Mammary epithelial cell (primary cell): ENCODE measurements at places on chromosomes 12 and 14. TPM values are rescaled to one million over a fixed set of nuclear protein-coding genes. Genes with fewer than 3 reads are reported as not detected.
A peak's percentile ranks its signal among the peaks of the same experiment; 100 is the strongest.

- peak; percentile 39 for DNase-seq
These were observed 39.8 kb upstream of the GPR68 start for GRCh38 chr14:91284146-91284790.

DNA sequence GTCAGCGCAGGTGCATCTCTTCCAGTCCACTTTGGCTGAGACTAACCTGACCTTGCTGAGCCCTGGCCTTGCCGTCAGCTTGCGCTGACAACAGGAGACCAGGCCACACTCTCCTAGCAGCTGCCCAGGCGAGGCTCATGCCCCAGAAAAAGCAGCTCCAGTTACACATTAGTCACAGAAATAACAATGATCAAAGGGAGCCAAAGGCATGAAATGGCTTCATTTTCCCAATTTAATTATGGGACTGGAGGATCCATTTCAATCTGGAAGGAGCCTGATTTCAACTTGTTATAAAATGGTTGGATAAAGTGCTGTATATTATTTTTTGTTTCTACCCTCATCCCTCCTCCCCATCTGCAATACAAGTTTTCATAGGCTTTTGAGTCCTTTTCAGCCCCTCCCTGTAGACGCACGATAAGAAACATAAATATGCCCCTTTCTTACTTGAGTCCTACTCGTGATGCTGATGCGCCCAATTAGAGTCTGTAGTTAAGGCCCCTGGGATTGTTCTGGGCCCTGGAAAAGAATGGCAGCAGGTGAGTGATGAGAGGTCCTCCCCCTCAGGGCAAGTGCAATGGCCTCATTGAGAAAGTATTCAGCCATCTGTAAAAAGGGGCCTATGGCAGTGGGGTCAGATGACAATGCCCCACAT lies 376.0 kb downstream of the C12orf75 start:
- peak; percentile 52 for DNase-seq

- no peak for DNase-seq
These were observed 80.7 kb downstream of the FOXN3 start for GRCh38 chr14:89336338-89336737.

GRCh38 chr12:129184127-129184928 lies 331.1 kb downstream of the GLT1D1 start:
- DNase-seq, result no peak

- no peak for DNase-seq
These were observed 188.7 kb downstream of the RPAP3 start for GRCh38 chr12:47517122-47517521.

DNA sequence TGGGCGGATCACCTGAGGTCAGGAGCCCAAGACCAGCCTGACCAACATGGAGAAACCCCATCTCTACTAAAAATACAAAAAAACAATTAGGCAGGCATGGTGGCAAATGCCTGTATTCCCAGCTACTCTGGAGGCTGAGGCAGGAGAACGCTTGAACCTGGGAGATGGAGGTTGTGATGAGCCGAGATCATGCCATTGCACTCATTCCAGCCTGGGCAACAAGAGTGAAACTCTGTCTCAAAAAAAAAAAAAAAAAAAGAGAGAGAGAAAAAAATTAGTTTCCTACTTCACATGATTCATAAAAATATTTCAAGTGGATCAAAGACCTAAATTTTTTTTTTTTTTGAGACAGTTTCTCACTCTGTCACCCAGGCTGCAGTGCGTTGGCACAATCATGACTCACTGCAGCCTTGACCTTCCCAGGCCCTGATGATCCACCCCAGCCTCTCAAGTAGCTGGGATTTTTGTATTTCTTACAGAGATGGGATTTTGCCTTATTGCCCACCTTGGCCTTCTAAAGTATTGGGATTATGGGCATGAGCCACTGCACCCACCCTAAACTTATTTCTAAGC lies 24.9 kb downstream of the FCF1 start:
- no peak for DNase-seq

GRCh38 chr12:126384026-126384564 lies 1318.9 kb downstream of the AACS start:
- no peak for DNase-seq

DNA sequence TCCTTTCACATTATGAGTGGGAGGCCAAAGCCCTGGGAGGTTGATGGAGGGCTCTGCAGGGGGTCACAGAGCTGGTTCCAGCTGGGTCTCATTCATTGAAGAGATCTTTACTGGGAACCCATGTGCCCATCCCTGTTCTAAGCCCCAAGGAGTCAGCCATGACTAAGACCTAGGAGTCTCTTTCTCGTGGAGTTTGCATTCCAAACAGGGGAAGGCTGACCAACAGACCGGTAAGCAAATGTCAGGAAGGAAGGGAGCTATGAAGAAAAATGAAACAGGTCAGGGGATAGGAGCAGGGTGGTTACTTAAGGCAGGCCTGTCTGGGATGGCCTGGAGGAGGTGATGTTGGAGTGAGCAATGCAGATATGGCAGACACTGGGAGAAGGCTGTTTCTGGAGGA lies 31.5 kb downstream of the SYNDIG1L start:
- DNase-seq, result no peak

DNA sequence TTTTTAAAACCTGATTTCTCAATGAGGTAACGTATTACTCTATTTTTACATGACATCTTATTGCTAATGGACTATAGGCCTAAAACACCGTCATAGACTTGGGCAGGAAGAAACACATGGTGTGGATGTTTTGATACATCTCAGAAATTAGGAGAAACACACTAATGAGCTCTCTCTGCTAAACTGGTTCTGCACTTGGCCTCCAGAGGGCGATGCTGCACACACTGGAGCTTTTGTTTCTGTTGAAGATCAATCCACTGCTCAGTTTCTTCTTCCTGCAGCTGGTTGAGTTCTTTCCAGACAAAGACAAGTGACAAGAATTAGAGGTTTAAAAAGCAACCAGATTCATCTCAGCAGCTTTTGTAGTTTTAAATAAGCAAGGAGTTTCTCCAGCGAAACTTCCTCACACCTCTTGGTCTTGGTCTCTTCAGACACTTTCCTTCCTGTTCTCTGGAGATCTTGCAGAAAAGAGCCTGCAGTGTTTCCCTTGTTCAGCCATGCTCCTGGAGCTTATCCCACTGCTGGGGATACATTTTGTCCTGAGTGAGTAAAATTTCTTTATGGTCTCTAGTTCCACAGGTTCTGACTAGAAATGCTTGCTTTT lies 178.5 kb upstream of the OR4E1 start:
- DNase-seq, result peak; percentile 17

GRCh38 chr14:33674927-33675326 lies 275.9 kb downstream of the EGLN3 start:
- DNase-seq, result no peak

GRCh38 chr12:18313306-18313705 lies 52.0 kb downstream of the PIK3C2G start:
- no peak for DNase-seq

GRCh38 chr12:67222302-67222701 lies 46.9 kb upstream of the CAND1 start:
- DNase-seq, result peak; percentile 45

DNA sequence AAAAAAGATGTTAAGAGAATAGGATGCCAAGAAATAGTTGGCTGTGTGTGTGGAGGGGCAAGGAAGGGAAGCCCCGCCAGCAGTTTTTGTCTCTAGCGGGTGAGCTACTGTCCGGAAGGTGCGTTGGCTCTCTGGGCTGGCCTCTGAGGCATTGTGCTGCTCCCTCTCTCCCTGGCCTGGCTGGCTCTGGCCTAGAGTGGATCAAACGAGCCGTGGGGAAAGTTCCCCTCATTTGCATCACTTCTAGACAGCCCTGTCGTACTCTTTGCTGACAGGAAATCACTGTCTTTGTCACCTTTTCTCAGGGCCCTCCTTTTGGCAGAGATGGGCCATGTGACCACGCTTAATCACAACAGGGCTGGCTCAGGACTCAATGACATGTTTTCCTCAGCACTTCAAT lies 236.1 kb upstream of the NPAS3 start:
- peak; percentile 21 for DNase-seq

DNA sequence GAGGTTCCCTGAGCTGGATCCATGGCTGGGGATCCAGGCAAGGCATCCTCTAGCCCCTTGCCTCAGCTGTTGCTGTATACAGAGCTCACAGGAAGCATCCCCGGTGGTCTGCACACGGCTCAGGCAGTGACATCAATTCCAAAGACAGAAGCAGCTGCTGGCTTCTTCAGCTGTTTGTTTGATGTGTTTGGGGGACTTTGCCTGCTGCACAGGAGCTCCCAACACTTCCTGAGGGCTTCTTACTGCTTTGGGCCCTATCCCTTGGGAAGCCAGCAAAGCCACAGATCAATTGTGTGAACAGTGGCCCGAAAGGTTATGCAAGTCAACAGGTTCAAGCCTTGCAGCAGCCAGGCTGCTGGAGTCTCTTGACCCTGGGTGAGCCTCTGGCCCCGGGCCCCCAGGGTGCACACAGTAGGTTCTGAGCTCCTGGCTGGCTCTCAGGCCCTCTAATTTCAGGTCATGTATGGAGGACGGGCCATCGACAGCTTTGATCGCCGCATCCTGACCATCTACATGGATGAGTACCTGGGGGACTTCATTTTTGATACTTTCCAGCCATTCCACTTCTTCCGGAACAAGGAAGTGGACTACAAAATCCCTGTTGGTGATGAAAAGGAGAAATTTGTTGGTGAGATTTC lies 42.6 kb downstream of the CCDC92 start:
- no peak for DNase-seq

- no peak for DNase-seq
These were observed 120.7 kb upstream of the TTC7B start for GRCh38 chr14:90936757-90937440.

- DNase-seq, result no peak
These were observed 125.9 kb upstream of the GARIN6 start for GRCh38 chr12:99521664-99522063.

DNA sequence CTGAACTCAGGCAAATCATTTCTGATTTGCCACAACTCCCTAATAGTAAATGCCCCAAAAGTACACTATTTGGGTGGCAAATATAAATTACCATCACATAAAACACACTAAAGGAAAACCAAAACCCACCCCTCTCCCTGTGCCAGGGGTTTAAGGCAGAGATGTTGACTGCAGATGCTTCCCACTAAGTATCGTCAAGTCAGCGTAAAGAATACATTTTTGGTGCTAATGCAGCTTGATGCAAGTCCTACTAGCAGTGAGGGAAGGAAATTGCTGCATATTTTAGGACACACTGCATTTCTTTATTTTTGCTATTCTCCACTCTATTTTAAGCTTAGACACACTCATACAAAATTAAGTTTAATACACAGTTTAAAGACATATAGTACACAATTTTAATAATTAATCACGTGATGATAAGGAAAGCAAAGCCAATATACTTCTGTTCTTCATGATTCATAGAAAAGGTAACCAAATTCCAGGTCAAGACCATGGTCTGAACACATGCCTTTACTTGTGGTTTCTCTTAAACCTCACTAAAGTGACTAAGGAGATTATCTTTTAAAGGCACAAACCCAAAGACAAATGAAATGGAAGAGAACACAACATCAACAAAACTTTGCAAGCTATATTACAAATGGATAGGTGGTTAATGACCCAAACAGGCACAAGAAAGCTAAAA lies 162.2 kb downstream of the STXBP6 start:
- DNase-seq, result peak; percentile 64

- DNase-seq, result peak; percentile 37
These were observed 52.4 kb upstream of the ESRRB start for GRCh38 chr14:76323331-76324050.

- no peak for DNase-seq
These were observed 79.5 kb downstream of the EGLN3 start for GRCh38 chr14:33871394-33871793.

DNA sequence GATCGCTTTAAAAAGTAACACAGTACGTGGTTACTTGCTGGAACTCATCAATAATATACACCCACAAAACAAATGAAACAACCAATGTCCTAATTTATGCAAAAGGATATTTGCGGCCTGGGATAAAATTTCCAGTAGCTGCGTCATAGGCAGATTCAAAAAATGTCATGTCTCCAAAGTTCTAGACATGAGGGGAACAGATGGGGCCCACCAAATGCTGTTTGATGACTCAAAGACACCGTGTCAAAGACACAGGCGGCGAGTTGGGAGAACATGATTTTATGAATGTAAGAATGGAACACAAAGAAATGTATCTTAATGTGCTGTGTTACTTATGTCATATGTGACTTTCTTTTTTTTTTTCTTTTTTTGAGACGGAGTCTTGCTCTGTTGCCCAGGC lies 34.3 kb upstream of the NCOR2 start:
- no peak for DNase-seq

DNA sequence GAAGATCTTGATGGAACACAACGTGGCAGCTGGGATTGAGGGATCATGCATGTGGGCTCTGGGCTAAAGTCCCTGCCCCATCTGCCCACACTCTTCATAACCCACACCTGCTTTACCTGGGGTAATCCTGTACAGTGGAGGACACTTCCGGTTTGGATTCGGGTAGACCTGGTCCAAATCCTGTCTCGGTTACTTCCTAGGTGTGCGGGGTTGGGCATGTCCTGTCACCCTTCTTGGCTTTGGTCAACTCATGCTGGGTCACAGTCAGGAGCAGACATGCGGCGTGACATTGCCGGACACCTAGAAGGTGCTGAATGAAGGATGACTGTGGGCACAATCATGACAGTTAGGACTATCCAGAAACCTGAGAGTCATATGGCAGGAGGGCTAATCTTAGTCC lies 30.7 kb upstream of the WSCD2 start:
- DNase-seq, result no peak

DNA sequence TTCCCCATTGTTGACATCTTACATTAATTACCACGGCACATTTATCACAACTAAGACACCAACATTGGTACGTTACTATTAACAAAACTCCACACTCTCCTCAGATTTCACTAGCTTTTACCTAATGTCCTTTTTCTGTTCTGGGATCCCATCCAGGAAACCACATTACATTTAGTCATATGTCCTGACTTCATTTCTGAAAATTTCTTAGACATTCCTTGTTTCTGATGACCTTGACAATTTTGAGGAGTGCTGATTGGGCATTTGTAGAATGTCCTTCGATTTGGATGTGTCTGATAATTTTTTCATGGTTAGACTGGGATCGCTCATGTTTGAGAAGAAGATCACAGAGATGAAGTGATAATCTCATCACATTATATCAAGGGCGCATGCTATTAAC lies 34.6 kb upstream of the ACSM4 start:
- DNase-seq, result peak; percentile 5

- no peak for DNase-seq
These were observed 26.1 kb upstream of the IFNG start for GRCh38 chr12:68185598-68185997.

- DNase-seq, result no peak
These were observed 887.2 kb downstream of the NRXN3 start for GRCh38 chr14:79057333-79057732.

GRCh38 chr12:4169959-4170358 lies 103.6 kb upstream of the CCND2 start:
- DNase-seq, result no peak

- no peak for DNase-seq
These were observed 17.3 kb upstream of the RFLNA start for GRCh38 chr12:124277394-124278241.

GRCh38 chr14:50320283-50320682 lies 8.2 kb downstream of the DMAC2L start:
- peak; percentile 83 for DNase-seq

IQSEC3 gene
- total RNA-seq, result not detected

STAC3 gene
- 1.2 and 3.4 TPM in 2 replicates for total RNA-seq

RD3L gene
- total RNA-seq, result not detected

BATF gene
- total RNA-seq, result not detected

GPRC5D gene
- total RNA-seq, result not detected

TAS2R20 gene
- total RNA-seq, result 5.7 TPM

LPAR5 gene
- total RNA-seq, result not detected

SLC2A13 gene
- 10.7 TPM for total RNA-seq

KCNA5 gene
- not detected for total RNA-seq

SLC8A3 gene
- total RNA-seq, result not detected in 2 replicates

AMDHD1 gene
- total RNA-seq, result 0.67 TPM

RHOJ gene
- 3.0 and 4.5 TPM in 2 replicates for total RNA-seq

SYT1 gene
- 19.3 and 20.6 TPM in 2 replicates for total RNA-seq

NOVA1 gene
- total RNA-seq, result not detected in 2 replicates

MAP3K9 gene
- total RNA-seq, result 24.3 TPM

KRT78 gene
- total RNA-seq, result not detected in 2 replicates

MGP gene
- total RNA-seq, result 0.66 TPM in 1 of 2 replicates, not detected in the other
